Aorta (tissue), 5 donors: ENCODE measurements at places on chromosomes 1 and 21. TPM values are rescaled to one million over a fixed set of nuclear protein-coding genes. Genes with fewer than 3 reads are reported as not detected.
A peak's percentile ranks its signal among the peaks of the same experiment; 100 is the strongest.

SCNM1 gene
- 58.4 TPM for polyA plus RNA-seq

KHDRBS1 gene
- 61.8 TPM for polyA plus RNA-seq

SPRR2A gene
- 6.0 TPM for polyA plus RNA-seq

WNT9A gene
- 0.38 TPM for polyA plus RNA-seq

- H3K4me1 ChIP-seq: no peaks in the 10 kb centered on the region
- peaks cover 3% of the 10 kb centered on the region for H3K36me3 ChIP-seq
- DNase-seq: no peak
Observed at GRCh38 chr1:21886486-21887215, 50.5 kb downstream of the HSPG2 start.

DNA sequence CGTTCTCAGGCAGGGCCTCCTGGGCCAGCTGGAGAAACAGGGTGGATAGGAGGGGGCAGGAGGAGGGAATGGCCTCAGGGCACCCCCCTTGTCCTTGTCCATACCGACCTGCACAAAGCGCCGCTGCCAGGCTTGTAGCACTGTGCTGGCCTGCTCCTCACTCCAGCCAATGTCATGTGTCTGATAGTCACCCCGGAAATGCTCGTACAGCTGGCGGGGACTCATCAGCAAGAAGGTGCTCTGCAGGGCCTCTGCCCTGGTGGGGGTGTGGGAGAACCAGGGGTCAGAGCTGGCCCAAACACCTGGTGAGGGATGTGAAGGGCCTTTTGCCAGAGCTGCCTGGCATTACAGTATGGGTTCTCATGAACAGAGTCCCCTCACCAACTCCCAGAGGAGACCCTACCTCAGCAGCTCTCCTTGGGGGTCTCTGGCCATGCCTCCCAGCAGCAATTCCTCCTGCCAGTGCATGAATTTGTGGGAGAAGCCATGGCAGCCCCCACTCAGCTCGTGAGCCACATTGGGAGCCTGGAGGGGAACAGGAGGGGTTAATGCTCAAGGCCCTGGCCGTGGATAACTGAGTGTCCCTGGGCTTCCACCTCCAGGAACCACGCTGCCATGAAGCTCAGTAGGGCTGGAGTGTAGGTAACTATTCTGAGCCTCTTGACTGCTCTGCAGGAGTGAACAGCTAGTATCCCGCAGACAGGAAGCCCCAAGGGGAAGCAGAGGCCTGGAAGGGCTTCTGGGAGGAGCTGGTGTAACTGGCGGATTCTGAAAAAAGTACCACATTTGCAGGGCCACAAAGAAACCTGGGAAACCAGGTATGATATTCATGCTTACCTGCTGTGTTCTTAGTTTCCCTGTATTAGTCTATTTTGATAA is 13.3 kb downstream of the PTCH2 start:
- H3K4me3 ChIP-seq: no peak overlapping the region
- peak; percentile 62 for DNase-seq
- no peak overlapping the region for H3K27ac ChIP-seq
- H3K4me1 ChIP-seq: no peaks in the 10 kb centered on the region
- H3K27me3 ChIP-seq: no peaks in the 10 kb centered on the region

DNA sequence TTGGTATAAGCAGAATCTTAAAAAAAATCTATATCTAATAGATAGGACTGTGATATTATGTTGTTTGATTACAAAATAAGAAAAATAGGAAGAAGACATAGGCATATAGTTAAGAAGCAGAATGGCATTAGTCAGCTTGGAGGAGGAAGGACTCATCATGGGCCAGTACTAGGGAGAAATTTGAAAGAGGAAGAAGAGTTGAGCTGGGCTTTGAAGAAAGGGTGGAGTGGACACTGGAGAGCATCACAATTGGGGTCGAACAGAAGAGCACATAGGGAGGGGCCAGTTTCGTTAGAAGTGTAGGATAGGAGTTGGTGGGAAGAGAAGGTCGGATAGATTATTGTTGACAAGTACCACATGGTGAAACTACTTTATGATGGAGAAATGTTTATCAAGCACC is 129.3 kb downstream of the CACHD1 start:
- no peaks in the 10 kb centered on the region for H3K36me3 ChIP-seq
- DNase-seq: no peak
- no peak overlapping the region for H3K27ac ChIP-seq
- no peaks in the 10 kb centered on the region for H3K27me3 ChIP-seq
- H3K4me3 ChIP-seq: no peak overlapping the region

GRCh38 chr1:37931102-37931360 is 15.8 kb downstream of the INPP5B start:
- H3K36me3 ChIP-seq: no peaks in the 10 kb centered on the region
- no peak overlapping the region for H3K27ac ChIP-seq
- DNase-seq: no peak
- H3K4me3 ChIP-seq: peak overlapping the region; percentile 28
- no peaks in the 10 kb centered on the region for H3K27me3 ChIP-seq
- H3K4me1 ChIP-seq: no peaks in the 10 kb centered on the region
